Activated T-helper 1 cell treated with Interleukin-2 at 50 U/mL for 16 hours (primary cell): ENCODE measurements at places on chromosomes 2 and 18.

GRCh38 chr2:174120346-174120745 lies 128.0 kb downstream of the OLA1 start:
- DNase-seq = no peak

GRCh38 chr2:19228181-19228593 lies 130.2 kb downstream of the OSR1 start:
- no peak for DNase-seq

DNA sequence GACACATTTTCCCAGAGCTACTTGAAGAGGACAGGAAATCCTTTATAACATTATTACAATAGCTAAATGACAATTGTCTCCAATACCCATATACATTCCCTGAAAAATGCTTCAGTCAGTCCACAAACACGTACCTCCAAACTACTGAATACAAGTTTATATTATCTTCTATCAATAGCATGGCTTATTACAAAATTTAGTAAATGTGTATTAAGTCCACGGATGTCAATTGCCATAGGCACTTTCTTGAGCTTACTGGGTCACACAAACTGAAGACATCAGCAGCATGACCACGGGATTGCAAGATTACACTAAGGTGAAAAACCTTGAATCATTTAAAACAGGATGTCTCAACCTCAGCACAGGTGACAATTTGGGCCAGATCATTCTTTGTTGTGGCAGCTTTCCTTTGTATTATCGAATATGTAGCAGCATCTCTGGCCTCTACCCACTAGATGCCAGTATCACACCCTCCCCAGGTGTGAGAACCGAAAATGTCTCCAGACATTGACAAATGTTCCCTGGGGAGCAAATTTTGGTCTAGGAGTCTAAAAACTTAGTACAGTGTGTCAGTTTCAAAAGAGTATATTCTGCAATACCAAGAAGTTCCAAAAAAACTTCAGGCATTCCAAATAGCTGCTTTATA lies 1.4 kb downstream of the MBD2 start:
- DNase-seq = peak; percentile 13

DNA sequence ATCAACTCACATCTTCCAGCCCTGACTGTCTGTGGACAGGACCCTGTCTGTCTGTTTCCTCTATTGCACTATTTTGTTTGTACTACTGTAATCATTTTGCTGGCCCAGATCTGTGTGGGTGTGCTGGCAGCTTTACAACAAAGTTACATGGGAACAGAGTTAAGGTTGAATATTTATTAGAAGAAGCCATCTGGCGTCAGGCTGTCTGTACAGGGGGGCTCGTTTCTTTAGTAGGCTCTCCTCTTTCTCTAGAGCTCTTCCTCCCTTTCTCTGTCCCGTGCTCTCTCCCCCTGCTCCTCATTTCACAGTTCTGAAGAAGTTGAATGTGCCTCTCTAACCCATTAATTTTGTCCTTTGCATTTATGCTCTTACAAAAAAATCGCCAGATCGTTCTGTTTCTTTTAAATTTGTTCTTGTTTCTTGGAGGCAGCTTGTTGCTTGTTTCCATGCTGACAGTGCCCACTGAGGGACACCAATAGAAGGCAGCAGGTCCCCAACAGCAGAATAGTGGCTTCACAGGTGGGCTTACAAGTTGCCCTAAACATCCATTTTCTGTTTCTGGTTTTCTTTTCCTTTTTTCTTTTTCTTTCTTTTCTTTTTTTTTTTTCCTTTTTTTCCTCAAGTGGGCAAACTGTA lies 315.2 kb upstream of the ZEB2 start:
- no peak for DNase-seq
